Iris pigment epithelial cell (primary cell): ENCODE measurements at places on chromosomes 7 and 10.

- DNase-seq: no peak
Observed at GRCh38 chr7:40382145-40382544, 247.3 kb downstream of the SUGCT start.

- DNase-seq: no peak
Observed at GRCh38 chr7:14690486-14690885, 212.1 kb downstream of the DGKB start.

GRCh38 chr7:129748356-129749109 is 137.0 kb downstream of the NRF1 start:
- peak; percentile 27 for DNase-seq

DNA sequence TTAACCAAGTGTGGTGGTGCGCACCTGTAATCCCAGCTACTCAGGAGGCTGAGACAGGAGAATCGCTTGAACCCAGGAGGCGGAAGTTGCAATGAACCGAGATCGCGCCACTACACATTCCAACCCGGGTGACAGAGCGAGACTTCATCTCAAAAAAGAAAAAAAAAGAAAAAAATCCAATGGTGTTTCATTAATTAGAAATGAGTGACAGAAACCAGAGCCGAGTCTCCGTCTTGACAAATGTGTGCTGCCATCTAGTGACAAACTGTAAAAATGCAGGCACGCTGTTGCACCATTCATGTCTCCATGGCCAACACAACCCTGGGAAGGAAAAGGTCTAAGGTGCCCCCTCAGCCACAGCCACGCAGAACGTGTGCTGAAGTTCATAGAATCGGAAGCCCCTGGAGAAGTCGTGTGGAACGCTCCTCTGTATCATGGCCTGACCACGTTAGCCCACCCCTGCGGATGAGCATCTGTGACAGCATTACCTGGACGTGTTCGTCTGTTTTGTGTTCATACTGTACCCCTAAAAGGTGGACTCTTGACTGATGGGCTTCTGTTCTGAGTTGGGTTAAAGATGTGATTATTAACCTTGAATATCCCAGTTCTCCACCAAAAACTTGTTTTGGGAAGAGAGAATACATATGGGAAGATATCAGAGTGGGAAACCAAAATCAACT is 94.9 kb downstream of the LYZL2 start:
- DNase-seq: peak; percentile 72

DNA sequence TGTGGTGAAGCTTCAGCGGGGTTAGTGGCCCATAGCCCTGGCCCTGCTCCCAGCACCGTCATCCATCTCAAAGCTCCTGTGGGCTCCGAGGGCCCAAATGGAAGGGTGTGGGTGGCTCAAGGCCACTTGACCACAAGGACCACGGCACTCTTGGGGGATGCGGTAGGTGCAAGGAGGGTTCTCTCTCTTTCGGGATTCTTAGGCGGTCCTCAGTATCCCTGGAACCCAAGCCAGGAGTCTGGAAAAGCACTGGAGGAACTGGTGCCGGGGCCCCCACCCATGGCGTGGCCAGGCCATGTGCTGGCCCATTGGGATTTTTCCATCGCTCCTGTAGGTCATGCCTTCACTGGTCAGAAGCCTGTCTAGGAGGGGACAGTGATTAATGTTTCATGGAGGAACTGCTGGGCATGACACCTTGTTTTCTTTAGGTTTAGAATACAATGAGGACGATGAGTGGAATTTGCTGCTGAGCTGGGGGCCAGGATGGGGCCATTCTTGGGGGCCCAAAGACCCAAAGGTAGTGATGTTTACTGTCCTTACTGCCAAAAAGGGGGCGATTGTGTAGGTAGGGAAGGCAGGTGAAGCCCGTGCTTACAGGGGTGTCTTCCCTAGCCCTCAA is 16.7 kb downstream of the AQP1 start:
- DNase-seq: no peak

GRCh38 chr7:132379292-132379691 is 197.0 kb downstream of the PLXNA4 start:
- DNase-seq: no peak

DNA sequence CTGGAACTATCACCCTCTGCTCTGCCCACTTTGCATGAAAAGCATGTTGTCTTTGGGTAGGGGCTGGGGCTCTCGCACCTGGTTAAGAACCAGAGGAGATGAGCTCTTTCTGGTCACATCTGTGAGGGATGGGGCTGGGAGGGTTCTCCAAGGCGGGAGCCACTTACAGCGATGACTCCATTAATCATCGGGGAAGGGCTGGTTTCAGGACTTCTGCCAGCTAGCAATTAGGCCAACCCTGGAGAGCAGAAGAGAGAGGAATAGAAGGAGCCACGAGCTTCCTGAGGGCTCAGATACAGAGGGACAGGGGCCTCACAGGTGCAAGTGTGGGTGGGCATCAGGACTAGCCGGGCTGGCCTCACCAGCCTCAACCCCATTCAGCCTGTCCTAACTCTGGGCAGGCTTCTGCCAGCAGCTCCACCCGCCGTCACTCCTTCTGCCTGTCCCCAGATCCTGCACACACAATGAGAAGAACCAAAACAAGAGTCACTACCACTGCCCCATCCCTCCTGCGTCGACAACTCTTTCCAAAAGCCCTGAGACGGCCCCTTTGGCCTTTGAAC is 8.4 kb downstream of the AQP1 start:
- DNase-seq: no peak

GRCh38 chr10:14487488-14487883 is 156.8 kb upstream of the FRMD4A start:
- DNase-seq: peak; percentile 55

- DNase-seq: no peak
Observed at GRCh38 chr10:118687472-118687871, 67.3 kb downstream of the CACUL1 start.

- DNase-seq: no peak
Observed at GRCh38 chr7:43278088-43278644, 165.7 kb downstream of the HECW1 start.

DNA sequence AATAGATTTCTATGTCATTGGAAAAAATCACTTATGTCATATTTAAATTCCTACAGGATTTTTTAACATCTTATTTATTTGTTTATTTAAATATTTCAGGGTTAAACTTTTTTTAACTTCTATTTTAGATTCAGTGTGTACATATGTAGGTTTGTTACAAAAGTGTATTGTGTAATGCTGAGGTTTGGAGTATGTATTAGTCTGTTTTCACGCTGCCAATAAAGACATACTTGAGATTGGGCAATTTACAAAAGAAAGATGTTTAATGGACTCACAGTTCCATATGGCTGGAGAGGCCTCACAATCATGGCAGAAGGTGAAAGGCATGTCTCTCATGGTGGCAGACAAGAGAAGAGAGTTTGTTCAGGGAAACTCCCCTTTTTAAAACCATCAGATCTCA is 65.4 kb downstream of the MGAM2 start:
- DNase-seq: peak; percentile 3

DNA sequence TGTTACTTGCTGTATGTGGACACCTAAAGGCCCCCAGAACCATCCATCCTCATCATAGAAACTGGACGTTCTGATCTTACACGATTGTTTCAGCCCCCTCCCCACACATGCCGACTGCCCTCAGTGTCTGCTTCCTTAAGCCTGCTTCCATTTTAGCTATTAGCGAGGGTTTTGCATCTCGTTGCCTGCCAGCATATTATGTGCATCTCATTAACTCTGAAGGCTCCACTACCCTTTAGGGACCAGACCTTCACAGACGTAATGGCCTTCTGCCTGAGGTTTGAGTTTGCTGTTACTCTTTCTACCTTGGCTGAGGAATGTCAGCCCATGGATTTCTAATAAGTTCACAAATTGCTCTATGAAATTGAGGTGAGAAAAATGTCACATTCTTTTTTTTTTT is 53.9 kb upstream of the LRGUK start:
- DNase-seq: no peak

DNA sequence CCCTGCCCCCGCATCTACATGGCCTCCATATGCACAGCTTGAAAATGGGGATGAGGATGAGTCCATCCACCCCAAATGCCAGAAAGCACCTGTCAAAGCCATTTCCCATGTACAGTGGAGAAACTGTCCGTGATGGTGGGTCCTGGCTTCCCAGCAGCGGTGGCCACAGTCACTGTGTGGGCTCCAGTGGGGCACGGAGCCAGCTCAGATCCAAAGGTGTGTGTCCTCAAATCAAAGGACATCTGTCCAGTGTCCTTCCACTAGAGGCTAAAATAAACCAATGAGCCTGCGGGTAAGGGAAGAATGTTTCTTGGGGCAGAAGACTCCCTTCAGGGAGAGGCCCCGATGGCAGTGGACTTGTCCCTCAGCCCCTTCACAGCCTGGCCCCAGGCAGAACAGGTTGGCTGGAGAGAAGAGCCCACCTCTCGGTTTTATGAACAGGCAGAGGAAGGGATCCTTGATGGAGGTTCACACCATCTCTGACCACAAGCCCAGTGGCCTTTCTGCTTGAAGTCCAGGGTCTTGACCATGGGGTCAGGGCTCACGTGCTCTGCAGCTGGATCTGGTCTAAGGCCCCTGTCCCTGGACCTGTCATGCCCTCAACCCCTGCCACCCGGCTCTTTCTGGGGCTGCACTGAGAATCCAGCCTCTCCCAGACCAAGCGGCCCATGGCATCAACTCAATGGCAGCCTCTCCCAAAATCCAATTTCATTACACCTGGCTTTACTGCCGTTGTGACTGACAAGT is 106.9 kb downstream of the TCERG1L start:
- no peak for DNase-seq

DNA sequence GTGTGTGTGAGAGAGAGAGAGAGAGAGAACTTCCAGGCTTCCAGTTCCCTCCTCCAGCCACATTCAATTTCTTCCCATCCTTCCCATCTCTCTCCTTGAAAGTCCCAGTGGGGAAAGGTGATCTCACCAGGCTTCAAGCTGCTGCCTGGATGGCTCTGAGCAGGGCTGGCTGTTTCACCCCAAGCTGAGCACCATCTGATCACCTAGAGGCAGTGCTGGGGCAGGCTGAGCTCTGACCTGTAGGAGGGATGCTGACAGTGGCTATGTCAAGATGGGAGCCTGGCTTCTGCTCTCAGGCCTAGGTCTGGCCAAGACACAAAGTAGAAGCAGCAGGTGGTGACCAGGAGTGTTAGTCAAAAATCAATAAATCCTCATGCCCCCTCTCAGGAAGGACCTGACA is 370.8 kb downstream of the PLXNA4 start:
- DNase-seq: no peak

GRCh38 chr10:19290770-19291169 is 242.2 kb downstream of the MALRD1 start:
- no peak for DNase-seq

DNA sequence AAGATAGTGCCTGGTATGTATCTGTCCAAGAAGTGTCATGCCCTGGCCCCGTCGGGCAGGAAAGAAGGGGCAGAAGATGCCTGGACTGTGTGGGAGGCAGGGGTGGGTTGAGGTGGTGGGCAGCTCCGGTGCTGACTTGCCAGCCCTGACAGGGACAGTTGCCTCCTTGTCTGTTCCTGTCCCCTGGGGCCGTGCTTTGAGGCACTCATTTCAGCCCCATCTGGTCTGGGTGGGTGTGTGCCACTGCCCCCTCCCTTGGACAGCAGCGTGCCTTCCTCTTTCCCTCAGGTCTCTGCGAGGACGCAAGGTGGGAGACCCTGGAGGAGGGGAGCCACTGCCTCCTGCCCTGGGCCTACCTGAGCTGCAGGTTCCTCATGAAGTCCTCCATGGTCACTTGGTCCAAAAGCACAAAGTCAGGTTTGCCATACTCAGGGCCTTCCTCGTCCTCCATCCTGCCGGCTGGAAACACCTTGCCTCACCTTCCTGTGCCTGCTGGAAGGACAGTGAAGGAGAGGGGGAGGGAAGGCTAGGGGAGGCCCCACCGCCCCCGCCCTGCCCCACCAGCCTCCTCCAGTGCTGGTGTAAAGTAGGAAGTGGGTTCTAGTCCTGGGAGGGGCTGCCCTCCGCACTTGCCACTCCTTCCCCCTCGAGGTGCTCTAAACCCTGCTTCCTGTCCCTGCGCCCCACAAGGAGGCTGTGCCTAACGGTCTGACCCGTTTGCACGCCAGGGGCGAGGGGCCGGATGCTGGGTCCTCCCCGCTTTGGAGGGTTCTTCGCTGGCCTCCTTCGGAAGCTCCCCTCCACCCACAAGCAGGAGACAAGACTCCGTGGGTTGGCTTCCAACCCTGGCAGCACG is at the start of gene MYO1G:
TSS of gene MYO1G (minus strand) at position 505 of the 856 bp plus-strand sequence. CDS start at position 451, 54 bp downstream.
- DNase-seq: no peak

DNA sequence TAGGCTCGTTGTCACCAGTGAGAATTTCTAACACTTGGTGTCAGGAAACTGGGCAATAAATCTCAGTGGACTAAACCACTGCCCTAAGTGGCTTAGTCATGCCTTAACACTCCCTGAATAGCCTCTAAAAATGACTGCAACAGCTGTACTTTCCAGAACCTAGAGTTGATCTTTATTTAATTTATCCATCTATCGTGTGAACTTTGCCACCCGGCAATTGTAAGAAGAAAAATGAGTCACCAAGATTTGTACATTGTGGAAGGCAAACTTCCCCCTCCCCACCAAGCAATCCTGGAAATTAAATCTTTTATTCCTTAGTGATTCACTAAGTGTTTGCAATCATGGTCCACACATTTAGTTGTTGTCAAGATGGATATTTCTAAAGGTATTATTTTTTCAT is 47.1 kb downstream of the NXPH1 start:
- no peak for DNase-seq

- no peak for DNase-seq
Observed at GRCh38 chr7:150977382-150978125, 567 bp downstream of the KCNH2 start.

GRCh38 chr10:24344279-24344678 is 135.3 kb downstream of the KIAA1217 start:
- peak; percentile 99 for DNase-seq

GRCh38 chr10:76305930-76306615 is 874.6 kb downstream of the LRMDA start:
- DNase-seq: no peak

GRCh38 chr10:90889636-90890035 is 17.9 kb downstream of the RPP30 start:
- DNase-seq: no peak

GRCh38 chr7:106425017-106425719 is 140.4 kb upstream of the NAMPT start:
- peak; percentile 100 for DNase-seq

GRCh38 chr7:10940704-10941355 is 32.8 kb upstream of the PHF14 start:
- DNase-seq: no peak

- DNase-seq: no peak
Observed at GRCh38 chr7:36573066-36573465, 151.2 kb downstream of the AOAH start.

- DNase-seq: no peak
Observed at GRCh38 chr7:127332880-127333279, 59.6 kb downstream of the ZNF800 start.

DNA sequence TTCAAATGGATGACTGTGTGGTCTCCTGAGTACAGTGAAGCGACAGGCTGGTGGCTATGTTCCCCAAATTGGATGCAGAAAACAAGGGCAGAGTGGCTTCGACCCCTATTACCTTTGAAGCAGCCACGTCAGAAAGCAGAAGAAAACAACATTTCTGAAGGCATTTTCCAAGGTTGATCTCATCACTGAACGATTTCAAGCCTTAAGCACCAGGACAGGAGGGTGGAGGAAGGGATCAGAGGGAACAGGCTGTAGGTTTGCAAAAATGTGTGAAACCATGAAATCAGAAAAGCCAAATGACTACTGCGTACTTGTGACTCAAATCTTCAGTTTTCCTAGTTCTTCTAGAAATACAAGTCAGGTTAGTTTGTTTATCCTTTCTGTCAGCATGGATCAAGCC is 181.0 kb upstream of the TMEM106B start:
- DNase-seq: peak; percentile 83

GRCh38 chr10:112875476-112876267 is 74.4 kb upstream of the TCF7L2 start:
- peak; percentile 95 for DNase-seq
